ENCODE measurements at places on chromosomes 2 and 18. TPM values are rescaled to one million over a fixed set of nuclear protein-coding genes. Genes with fewer than 3 reads are reported as not detected.

RAB27B gene
- 16.0 TPM for total RNA-seq

LYG2 gene
- not detected for total RNA-seq

ALLC gene
- total RNA-seq, result not detected

SERPINB2 gene
- total RNA-seq, result not detected

LRRC30 gene
- total RNA-seq, result not detected

HOXD8 gene
- 9.8 TPM for total RNA-seq

DNA sequence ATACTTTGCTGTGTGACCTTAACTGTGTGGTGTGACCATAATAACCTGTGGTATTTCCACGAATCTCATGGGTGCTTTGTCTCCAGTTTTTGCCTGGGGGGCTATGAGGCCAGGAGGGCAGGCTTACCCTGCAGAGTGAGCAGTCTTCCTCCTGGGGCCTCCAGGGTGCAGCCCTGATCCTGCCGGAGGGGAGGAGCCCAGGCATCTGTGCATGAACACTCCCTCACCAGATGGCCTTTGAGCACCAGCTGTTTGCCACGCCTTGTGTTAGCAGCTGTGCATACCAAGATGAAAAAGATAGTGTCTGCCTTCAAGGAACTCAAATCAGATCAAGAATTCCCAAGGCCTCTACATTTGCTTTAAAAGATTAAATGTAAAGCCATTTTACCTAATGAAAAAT is 75.0 kb upstream of the RBM44 start:
- DNase-seq, result peak; percentile 88

- DNase-seq, result peak; percentile 70
These were observed 154.0 kb downstream of the MBP start for GRCh38 chr18:76978616-76979015.

DNA sequence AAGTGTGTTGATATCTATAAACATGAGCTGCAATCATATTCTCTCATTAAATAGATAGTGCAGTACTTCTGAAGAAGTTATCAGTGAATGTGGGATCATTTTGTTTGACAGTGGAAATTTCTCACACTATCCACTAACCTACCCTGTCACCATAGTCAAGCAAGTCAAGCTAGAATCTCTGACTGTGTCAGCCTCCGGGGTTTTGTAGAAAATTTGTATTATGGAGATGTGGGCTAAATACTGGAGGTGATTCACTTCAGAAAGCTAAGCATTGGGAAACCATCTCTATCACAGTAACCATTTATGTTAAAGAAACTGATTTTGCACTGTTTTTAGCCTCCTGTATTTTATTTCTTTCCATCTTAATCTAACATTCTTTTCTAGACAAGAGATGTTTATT is 126.6 kb upstream of the CREB1 start:
- no peak for DNase-seq

GRCh38 chr2:64609227-64609941 is 44.3 kb downstream of the SERTAD2 start:
- DNase-seq, result no peak

- no peak for DNase-seq
These were observed 130.5 kb downstream of the NCK2 start for GRCh38 chr2:105875241-105875640.

DNA sequence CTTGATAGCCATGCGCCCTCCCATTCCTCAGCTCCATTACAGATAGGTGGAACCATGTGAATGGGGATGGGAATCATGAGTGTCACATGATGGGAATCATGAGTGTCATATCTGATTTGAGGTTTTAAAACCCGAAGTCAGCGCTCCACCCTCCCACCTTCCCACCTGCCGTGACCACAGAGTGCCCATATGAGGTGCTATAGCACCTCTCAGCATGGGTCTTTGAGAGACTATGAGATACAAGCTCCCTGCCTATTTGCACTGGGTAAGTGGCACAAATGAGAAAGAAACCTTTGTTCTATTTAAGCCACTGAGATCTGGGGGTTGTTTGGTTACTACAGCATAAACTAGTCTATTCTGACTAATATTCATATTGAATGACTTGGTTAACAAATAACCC is 78.5 kb upstream of the PTPRM start:
- DNase-seq, result no peak

- no peak for DNase-seq
These were observed 68.8 kb downstream of the VPS54 start for GRCh38 chr2:63950414-63950813.

DNA sequence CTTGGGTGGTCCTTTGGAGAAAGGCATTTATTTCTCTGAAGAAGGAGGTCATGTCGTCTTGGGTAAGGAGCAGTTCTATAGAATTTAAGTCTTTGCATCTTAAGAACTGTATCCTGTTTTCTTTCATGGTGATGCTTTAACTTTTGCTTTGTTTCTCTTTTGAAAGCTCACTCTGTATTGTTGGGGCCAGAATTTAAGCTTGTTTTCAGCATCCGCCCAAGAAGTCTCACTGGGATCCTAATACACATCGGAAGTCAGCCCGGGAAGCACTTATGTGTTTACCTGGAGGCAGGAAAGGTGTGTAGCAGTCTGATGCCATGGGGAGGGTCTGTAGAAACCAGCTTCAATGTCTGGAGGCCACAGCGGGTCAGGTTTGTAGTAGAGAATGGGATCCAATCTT is 64.7 kb upstream of the TTC39C start:
- DNase-seq, result no peak

DNA sequence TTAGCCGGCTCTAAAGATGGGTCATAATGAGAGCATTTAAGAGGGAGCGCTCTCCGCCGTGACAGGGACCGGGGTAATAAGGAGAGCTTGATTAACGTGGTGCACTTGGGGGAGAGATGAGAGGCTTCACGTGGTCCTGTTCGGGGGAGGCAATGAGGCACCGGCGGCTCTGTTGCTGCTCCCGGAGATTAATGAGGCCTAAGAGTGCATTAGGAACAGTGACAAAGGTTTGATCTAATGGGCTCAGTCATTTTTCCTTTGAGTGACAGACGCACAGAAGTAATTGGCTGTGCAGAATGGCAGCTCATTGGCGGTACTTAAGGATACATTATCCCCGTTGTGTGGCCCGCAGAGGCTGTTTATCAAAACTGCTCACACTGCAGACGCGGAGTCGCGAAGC is 250.7 kb downstream of the GBX2 start:
- DNase-seq, result no peak
